HAP-1 (cell line): ENCODE measurements at places on chromosomes 5 and 9.

DNA sequence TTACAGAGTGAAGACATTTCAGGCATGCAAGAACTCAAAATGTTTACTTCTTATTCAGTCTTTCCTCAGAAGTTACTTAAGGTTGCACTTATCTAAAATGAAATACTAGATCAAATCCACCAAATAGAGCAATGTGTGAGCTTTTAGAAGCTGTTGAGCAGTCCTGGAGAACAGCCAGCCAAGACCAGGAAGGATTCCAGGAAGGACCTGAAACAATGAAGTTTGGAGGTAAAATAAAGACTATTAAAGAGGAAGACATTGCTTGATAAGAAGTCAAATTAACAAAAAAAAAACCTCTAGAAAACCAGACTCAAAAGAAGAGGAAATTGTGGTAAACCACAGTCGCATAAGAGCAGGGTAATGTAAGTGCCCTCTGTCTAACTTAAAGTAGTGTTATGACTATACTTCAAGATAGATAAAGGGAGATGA lies 156.2 kb upstream of the S1PR3 start:
- no peak for DNase-seq

DNA sequence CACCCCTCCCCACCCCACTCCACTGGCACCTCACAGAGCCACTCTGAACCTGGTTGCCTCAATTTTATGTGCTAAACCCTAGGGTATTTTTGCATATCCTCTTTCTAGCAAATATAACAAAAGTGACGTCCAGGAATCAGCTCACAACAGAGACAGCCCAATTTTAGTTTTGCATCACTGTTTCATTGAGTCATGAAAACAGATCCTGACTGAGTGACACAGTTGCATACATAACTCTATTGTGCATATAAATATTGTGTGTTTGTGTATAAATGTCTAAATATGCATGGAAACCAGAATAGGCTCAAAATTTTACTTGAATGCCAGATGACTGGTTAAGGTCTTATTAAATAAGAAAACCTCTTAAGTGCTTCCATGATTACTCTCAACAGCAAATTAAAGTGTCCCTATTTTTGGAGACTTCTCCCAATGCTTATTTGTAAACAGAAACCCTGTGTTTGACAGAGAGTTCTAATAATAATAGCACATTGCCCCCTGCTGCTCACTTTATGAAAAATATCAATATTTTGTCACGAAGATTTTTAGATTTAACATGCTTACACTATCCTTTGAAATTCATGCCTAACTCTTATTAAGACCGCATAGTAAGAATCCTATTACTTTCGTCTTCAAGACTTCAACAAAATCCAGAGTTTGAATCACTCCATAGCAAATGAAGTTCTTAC lies 75.5 kb upstream of the PRRC1 start:
- DNase-seq, result no peak

DNA sequence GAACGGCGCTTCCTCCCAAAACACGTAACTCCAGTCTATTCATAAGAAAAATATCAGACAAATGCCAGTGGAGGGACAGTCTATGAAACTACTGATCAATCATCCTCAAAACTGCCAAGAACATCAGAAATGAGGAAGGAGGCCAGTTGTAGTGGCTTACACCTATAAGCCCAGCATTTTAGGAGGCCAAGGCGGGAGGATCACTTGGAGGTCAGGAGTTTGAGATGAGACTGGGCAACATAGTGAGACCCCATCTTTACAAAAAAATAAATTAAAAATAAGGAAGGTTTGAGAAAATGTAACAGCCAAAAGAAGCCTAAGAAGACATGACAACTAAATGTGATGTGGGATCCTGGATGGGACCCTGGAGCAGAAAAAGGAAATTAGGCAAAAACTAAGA lies 58.9 kb upstream of the MIER3 start:
- no peak for DNase-seq

DNA sequence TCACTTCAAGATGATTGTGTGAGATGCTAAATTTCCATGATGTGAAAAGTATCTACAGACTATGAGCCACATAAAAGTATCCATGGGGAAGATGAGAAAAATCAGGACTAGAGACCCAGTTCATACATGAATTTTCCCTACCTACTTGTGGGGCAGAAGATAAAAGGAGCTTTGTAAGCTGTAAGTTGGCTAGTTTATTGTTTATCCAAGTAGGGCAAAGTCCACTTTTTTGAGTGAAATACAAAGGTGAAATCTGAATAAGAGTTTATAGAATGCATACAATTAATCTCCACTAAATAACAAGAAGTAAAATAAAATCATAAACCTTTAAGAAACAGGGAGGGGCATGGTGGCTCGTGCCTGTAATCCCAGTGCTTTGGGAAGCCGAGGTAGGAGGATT lies 160.4 kb downstream of the ELAVL2 start:
- DNase-seq, result no peak

DNA sequence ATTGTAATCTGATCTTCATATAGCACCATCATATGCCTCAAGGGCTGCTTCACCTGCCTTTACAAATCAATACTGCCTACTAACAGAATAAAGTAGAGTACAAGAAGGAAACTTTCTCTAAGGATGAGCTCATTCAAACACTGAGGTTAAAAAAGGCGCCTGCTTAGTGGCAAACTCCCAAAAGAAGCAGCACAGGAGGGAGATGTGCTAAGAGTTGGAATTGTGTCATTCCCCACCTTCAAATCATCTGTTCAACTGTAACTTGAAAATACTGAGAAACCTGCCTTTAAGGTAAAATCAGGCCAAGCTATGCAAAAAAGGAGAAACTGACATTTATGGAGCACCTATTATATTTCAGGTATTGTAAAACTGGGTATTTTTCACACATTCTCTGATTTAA lies 560.6 kb downstream of the PTPRD start:
- no peak for DNase-seq

DNA sequence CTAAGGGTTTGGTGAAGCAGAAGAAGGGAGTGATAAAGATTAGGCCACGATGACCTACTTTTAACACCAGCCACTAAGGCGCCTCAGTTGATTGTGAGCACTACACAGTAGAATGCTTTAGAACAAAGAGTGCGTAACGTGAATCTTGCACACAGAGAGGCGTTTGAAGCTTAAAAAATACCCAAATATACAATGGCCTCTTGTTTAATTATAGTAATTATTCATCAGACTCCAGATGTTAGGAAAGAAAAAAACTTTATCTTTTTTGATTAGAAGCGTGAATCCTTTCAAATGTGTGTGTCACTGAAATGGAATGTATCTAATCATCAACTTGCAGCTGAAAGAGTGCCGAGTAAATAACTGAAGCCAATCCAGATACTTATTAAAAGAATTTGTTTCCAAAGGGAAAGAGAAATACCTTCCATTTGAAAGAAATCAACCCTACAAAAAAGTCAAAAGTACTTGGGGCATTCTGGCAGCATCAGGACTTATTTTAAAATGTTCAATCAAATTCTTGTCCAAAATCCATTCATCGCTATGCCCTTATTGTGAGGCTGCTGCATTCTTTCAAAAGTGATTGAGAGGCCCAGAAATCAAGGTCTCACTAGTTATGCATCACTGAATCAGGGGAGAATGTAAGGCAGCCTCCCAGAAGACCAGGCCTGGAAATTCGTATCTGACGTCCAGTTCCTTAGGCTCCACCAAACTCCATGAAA lies 337.5 kb downstream of the ZNF608 start:
- DNase-seq, result no peak

GRCh38 chr9:106060885-106061284 lies 366.5 kb downstream of the TMEM38B start:
- no peak for DNase-seq

DNA sequence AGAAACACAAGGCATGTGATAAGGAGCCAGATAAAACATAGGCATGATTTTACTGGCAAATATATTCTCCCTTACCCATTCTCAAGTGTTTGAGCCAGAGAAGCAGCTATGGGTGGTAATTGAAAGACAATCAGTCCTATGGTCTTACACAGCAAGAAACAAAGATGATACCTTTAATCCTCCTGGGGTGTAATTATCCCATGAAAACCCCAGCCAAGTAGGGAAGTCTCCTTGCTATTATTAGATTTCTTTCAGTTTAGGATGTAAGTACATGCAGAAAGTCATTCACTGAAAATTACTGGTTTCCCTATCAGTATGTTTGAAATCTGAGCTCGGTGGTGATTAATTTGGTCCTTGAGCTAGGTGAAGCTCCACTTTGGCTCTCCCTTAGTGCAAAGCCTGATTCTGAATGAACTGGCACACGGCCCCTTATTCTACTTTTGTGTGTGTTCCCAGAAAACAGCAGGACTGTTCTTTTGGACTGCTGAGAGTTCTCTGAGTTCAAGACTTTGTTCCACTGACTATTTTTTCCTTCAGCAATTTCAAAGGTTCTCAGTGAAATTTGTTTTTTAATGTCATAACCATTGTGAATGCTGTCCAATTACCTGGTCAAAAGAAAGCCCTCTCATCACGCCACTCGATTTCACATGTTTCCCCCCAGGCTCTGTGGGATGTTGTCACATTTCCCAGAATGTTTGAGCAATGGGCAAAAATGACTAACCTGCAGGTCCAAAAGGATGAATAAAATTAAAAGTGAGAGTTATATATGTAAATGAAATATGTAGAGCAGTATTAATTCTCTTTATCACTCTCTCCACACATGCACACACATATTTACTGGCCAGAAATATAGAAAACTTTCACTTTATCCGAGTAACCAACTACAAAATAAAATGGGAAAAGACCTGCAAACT lies 343.0 kb downstream of the RAB3C start:
- DNase-seq, result no peak

DNA sequence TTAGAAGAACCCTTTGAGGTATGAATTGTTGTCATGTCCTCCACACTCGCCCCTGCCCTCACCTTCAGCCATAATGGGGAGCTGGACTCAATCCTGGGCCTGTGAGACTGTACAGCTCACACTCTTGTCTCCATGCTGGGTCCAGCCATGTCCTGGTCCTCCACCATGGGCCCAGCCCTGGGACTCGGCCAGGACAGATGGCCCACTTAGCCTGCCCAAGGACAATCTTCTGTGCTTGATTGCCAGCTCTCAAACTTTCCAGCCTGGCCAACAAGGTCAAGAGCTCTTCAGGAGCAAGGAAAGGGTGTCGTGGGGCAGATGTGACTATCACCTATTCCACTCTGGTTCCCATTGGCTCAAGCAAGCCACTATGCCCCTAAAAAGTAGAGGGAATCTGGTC lies 90.8 kb downstream of the HRH2 start:
- DNase-seq, result no peak

DNA sequence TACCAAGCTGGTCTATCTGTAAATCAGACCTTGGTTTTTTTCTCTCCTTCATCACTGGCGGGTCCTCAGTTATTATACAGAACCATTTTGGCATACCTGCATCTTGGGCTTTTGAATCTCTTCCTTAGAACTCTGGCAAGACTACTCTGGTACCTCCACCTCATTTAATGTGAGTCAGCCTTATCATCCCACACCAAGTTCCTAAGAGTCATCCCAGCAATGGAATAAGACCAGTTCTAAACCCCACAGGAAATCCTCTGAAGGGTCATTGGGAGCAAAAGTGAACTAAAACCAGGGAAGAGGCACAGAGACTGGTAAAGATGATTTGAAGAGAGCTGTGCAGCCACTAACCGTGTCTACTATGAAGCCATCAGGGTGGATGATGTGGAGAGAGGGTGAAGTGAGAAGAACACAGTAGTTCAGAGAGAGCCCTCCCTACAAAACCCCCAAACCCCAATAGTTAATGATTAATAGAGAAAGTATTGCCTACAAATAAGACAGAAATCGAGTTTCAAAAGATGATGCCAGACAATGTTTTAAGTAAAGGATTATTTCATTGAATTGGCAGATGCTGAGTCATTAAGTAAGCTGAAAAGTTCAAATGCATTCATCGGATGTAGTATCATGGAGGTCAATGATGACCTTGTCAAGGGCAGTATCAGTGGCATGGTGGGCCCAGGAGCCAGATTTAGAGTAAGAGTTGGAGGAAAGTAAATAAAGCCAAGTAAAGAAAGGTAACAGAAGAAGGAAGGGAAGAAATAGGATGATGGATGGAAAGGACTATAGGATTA lies 85.4 kb downstream of the PCSK1 start:
- DNase-seq, result no peak

DNA sequence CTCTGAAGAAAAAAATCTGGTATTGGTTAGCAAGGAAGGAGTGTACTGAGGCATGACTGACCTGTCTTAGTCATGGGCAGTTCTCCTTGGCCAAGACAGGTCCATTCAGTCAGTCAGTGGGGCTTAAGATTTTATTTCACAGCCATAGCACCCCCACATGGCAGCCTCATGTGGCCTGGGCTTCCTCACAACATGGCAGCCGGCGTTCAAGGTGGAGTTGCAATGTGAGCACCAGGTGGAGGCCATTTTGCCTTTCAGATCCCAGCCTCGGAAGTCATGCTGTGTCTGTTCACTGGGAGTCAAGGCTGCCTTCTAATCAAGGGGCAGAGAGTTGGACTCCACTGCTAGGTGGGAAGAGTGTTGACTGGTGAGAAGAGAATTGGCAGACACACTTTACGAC lies 10.3 kb upstream of the CARD19 start:
- no peak for DNase-seq

DNA sequence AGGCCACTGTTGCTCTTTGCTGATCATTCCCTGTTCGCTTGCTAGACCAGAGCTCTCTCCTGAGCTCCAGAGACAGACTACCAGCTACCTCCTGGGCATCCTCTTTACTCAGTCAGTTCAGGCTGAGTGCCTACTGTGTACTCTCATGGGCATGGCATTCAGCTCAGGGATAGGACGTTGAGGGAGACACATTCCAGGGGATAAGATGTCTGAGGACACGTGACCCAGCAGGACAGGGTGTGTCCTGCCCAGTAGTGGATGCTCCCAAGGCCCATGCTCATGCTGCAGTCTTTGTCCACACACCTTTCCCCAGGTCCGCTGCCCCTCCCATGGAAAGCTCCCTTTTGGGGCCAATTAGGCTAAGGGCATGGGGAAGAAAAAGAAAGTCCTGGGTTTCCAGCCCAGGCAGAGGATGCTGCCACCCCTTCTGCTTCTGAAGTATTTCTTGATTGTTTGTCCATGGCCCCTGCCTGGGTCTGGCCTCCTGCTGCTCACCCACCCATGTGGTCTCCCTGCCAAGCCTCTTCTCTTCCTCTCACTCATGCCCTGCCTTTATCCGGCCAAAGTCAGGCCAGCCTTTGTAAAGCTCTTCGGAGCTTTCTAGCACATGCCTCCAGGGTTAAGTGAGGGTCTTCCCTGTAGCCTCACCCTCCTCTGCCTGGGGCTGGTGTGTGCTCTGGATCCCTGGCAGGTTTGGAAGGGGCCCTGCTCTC lies 60.5 kb upstream of the PITX1 start:
- no peak for DNase-seq

GRCh38 chr9:70534061-70534460 lies 119.6 kb upstream of the KLF9 start:
- DNase-seq, result no peak

GRCh38 chr5:57537811-57538210 lies 55.2 kb upstream of the ACTBL2 start:
- no peak for DNase-seq

DNA sequence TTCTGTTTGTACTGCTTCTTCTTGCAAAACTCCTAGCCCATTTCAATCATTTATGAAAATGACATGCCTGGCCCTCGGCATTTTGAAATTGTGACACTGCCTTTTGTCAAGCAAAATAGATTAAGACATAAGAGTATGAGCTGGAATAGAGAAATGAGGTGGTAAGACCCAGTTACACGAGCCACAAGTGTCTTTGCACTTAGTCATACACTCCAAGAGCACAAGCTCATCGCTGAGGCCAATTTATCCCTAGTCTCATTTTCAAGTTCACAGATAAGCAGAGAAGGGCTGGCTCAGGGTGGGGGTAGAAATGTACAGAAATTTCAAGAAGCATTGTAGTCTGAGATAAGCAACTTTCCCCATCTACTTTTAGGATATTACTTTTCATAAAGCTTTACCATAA lies 40.6 kb upstream of the MAP1B start:
- DNase-seq, result no peak
